LHCN-M2 (cell line): ENCODE measurements at places on chromosomes 12 and 14.
A peak's percentile ranks its signal among the peaks of the same experiment; 100 is the strongest.

GRCh38 chr12:113347892-113348291 lies 10.5 kb upstream of the PLBD2 start:
- peak; percentile 31 for DNase-seq

DNA sequence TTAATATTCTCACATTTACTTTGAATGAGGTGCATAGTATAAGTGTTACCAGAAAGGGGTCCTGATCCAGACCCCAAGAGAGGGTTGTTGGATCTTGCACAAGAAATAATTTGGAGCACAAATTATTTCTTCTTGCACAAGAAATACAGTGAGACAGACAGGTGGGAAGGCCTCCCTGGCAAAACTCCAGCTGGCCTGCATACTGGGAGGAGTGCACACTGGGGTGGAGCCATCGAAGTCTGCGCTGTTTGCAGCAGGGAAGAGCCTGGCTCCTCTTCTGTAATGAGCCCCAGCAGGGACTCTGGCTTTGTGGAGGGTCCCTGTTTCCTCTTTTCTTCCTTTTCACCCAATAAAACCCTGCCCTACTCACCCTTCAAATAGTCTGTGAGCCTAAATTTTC lies 141.6 kb downstream of the GLT1D1 start:
- DNase-seq, result no peak

- DNase-seq, result no peak
Measured at GRCh38 chr14:102075155-102075554, 11.7 kb downstream of the HSP90AA1 start.

GRCh38 chr12:49797449-49797776 lies 30.8 kb downstream of the NCKAP5L start:
- no peak for DNase-seq

GRCh38 chr12:57162553-57163125 lies 15.2 kb upstream of the LRP1-AS start:
- no peak for DNase-seq
